ENCODE measurements at places on chromosomes 1 and 21. TPM values are rescaled to one million over a fixed set of nuclear protein-coding genes. Genes with fewer than 3 reads are reported as not detected.
A peak's percentile ranks its signal among the peaks of the same experiment; 100 is the strongest.

DNA sequence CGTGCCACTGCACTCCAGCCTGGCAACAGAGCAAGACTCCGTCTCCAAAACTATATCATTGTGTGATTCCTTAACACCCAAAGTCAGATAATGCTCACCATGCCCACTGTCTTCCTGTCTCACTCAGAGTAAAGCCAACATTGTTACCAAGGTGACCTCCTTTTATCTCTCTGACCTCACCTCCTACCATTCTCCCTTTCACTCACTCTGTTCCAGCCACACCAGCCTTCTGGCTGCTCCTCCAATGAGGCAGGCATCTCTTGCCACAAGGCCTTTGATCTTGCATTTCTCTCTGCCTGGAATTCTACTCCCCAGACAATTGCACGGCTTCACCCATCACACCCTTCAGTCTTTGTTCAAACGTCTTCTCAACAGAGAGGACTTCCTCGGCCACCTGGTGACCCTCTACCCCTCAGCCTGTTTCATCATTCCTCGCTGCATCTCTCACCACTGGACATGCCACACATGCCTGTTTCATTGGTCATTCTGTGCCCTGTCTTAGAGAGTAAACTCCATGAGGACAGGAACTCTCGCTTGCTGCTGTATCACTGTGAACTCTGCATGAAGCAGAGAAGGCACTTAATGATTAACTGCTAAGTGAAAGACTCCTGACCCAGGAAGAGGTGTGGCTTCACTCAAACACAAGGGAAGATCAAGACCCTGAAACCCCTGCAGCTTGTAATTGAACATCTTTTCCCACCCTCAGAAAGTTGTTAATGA, 67.1 kb upstream of the CAPZB start:
- no peak overlapping the region for H3K27ac ChIP-seq
- H3K27me3 ChIP-seq, result no peaks in the 10 kb centered on the region
- H3K4me3 ChIP-seq, result no peak overlapping the region
- H3K36me3 ChIP-seq, result no peaks in the 10 kb centered on the region

DNA sequence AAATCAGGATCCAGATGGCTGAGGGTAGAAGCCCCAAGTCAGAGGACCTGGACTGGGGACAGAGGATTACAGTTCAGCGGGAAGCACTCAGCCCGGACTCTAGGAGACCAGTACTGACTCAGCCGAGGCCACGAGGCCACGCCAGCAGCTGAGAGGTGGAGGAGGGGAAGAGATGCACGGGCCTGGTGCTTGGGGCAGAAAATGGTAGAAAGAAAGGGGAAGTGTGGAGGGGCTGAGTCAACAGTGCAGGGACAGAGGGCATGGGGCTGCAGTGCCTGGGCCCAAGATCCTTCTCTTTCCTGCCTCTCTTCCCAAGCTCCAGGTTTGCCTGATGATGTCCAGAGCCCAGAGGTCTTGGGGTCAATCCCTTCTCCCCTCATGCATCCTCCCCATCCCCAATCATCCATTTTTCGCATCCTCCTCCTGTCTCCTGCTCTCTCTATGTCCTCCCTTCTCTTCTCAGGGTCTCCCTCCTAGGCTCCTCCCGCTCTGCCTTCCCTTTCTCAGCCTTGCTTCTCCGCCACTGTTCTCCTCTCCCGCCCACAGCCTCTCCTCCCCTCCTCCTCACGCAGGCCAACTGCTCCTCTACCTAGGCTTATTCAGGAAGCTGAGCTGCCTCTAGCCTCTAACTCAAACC, 7.7 kb downstream of the ARHGEF2 start:
- H3K4me1 ChIP-seq, result peaks cover 100% of the 10 kb centered on the region
- H3K36me3 ChIP-seq, result peaks cover 69% of the 10 kb centered on the region
- H3K27me3 ChIP-seq, result no peaks in the 10 kb centered on the region
- H3K27ac ChIP-seq, result peak overlapping the region; percentile 85
- DNase-seq, result peak; percentile 96

DNA sequence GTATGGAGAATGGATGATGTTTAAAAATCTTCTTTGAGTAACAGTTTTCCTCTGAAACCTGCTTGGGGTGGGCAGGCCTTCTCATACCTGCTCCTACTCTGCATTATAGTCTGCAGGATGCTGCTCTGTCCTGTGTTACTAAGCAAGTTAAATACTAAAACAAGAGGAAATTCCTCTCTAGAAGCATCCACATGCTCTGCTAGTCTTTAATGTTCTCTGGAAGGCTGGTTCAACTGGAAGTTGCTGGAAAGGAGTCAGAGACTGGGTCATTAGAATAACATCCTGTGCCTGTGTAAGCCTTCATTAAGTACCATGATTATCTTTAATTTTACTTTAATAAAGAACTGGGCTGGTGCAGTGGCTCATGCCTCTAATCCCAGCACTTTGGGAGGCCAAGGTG, 5.8 kb downstream of the SELP start:
- peaks cover 31% of the 10 kb centered on the region for H3K4me1 ChIP-seq
- no peaks in the 10 kb centered on the region for H3K36me3 ChIP-seq
- H3K4me3 ChIP-seq, result no peak overlapping the region
- DNase-seq, result no peak
- H3K27me3 ChIP-seq, result no peaks in the 10 kb centered on the region
- no peak overlapping the region for H3K27ac ChIP-seq

DNA sequence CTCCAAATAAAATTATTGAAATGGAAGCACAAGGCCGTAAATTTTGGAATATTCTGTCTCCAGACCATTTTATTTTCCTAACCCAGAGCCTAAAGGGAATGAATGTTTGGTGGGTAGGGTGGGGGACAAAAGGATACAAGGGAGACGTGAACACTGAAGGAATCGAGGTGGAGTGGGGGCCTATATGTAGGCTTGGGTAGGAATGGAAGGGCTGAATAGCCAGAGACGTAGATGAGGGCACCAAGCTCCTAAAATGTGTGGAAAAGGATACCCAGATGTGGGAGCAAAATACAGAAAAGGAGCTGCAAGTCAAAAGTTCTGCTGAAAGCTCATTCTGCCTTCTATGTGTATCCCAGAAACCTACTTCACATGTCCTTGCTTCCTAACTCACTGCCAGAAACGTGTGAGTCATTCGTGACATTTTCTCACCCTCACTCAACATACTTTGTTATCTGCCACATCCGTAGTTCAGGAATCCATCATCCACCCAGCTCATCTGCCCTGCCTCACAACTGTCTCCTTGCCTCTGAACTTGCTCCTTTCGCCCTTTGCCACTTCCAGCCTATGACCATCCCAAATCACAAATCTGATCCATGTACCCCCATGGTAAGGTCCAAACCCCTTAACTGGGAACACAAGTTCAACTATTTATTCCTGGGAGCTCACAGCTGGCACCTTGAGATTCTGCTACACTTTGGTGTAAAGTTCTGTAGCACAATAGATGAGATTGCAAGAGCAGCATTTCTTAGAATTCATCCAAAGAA, 84.1 kb upstream of the PRDX6 start:
- DNase-seq, result no peak
- H3K27me3 ChIP-seq, result no peaks in the 10 kb centered on the region
- H3K27ac ChIP-seq, result no peak overlapping the region

GRCh38 chr1:161382214-161383019, 14.7 kb upstream of the CFAP126 start:
- H3K27me3 ChIP-seq, result no peaks in the 10 kb centered on the region
- no peaks in the 10 kb centered on the region for H3K36me3 ChIP-seq
- H3K4me3 ChIP-seq, result no peak overlapping the region
- H3K4me1 ChIP-seq, result peaks cover 5% of the 10 kb centered on the region
- peak; percentile 58 for DNase-seq
- no peak overlapping the region for H3K27ac ChIP-seq

- peaks cover 30% of the 10 kb centered on the region for H3K4me1 ChIP-seq
- H3K27ac ChIP-seq, result no peak overlapping the region
- no peaks in the 10 kb centered on the region for H3K27me3 ChIP-seq
- H3K36me3 ChIP-seq, result no peaks in the 10 kb centered on the region
These were observed 11.4 kb downstream of the NEK7 start for GRCh38 chr1:198168227-198168626.

- no peaks in the 10 kb centered on the region for H3K27me3 ChIP-seq
- no peak overlapping the region for H3K4me3 ChIP-seq
- DNase-seq, result no peak
These were observed 120.1 kb upstream of the NR5A2 start for GRCh38 chr1:199907361-199907760.

The LY9 gene
- polyA plus RNA-seq, result 1.7 TPM

The RABGAP1L gene
- polyA plus RNA-seq, result 35.2 TPM

The RO60 gene
- polyA plus RNA-seq, result 67.9 TPM

The MAP1LC3C gene
- polyA plus RNA-seq, result not detected

The TMEM125 gene
- polyA plus RNA-seq, result not detected

The TEDDM1 gene
- polyA plus RNA-seq, result not detected

The CD5L gene
- polyA plus RNA-seq, result not detected

Data from CD14-positive monocyte (primary cell).